IMR-90 (cell line): ENCODE measurements at places on chromosomes 4 and X. TPM values are rescaled to one million over a fixed set of nuclear protein-coding genes. Genes with fewer than 3 reads are reported as not detected.

MAGEA2B gene
- not detected in 2 replicates for total RNA-seq

PGAM4 gene
- total RNA-seq, result 0.72 TPM in 1 of 2 replicates, not detected in the other

MAGEA12 gene
- not detected in 2 replicates for total RNA-seq

C4orf50 gene
- total RNA-seq, result not detected in 2 replicates

CACNA1F gene
- not detected in 2 replicates for total RNA-seq

GLRB gene
- total RNA-seq, result 3.0 and 3.9 TPM in 2 replicates

VEGFD gene
- total RNA-seq, result under 0.01 and 0.18 TPM in 2 replicates

GAGE12J gene
- not detected in 2 replicates for total RNA-seq

GASK1B gene
- 4.1 and 6.7 TPM in 2 replicates for total RNA-seq

CPE gene
- total RNA-seq, result 3.6 and 4.4 TPM in 2 replicates

- DNase-seq, result peak; percentile 71
These were observed 49.4 kb downstream of the RTL9 start for GRCh38 chrX:110407910-110408545.

DNA sequence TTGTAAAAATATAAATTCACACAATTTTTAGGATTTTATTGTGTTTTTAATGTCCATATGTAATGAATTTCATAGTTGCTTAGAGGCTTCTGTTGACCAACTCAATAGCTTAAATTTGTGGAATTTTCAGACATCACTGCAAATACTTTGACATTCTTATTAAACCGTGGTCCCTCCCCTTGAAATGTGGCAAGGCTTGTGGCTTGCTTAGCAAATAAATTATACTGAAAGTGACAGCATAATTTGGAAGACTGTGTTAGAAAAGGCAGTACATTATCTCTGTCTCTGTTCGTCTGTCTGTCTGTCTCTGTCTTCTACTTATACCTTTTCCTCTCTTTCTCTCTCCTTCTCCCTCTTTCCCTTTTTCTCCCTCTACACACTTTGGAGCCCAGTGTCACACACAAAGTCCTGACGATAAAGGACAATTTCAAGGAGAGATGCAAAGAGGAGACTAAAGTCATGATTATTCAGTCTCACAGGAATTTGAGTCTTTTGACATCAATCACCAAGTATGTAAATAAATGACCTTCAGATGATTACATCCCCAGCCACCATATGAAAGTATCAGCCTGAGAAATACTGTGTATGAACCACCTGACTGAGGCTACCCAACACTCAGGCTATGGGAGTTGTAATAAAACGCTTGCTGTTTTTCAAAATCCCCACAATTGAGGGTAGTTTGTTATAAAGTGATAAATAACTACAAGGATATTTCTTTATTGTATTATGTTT, 21.0 kb upstream of the UGT2B7 start:
- DNase-seq, result peak; percentile 49

DNA sequence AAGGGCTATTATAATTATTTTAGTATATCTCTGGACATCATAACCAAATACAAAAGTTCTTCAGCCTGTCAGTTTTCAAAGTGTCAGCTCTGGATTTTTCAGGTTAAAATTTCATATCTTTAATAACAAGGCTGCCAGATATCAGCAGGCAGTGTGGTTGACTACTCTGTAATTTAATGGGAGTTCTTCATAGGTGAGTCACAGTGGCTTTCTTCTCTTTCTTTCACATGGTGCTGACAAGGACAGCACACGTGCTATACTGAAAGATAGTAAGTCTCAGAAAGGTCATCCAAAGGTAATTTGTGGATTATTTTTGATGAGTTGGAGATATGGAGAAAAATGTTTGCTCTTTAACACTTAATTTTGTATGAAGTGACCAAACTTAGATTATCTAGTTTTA, 43.2 kb downstream of the GALNT7 start:
- peak; percentile 78 for DNase-seq

DNA sequence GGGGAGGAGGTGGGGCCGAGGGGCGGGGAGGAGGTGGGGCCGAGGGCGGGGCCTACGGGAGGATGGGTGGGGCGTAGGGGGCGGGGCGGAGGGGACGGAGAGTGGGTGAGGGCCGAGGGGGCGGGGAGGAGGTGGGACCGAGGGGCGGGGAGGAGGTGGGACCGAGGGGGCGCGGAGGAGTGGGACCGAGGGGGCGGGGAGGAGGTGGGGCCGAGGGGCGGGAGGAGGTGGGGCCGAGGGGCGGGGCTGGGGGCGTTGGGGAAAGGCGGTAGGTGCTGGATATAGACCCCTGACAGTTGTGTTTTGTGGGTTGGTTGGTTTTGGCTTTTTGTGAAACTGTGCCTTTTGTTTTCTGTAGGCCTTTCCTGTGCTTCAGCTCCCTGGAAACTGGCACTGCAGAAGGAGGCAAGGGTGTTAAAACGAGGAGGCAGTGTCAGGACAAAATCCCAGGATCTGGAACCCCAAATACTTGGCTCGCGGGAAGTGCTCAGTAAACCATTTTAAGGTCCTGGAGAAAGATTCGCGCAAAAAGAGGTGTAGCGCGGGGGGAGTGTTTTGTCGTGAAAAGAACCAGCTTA, 580 bp upstream of the MMGT1 start:
- peak; percentile 52 for DNase-seq

DNA sequence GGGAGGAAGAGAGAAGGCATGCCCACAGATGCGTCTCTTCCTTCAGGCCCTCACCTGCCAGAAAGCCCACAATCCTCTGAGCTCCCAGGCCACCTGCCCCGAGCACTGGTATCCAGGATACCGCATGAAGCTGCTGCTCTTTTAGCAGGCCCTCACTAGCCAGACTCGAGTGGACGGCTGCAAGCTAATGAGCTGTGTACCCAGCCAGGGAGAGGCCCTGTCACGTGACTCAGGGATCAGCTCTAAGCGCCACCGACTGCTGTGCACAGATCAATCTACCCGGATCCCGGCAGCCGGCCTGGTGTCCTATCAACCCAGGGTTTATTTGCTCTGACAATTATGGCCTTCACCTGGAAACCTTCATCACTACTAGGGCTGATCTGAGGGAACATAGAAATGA, 39.0 kb downstream of the BCOR start:
- no peak for DNase-seq

- DNase-seq, result peak; percentile 21
These were observed 36.0 kb downstream of the BST1 start for GRCh38 chr4:15738877-15739276.

DNA sequence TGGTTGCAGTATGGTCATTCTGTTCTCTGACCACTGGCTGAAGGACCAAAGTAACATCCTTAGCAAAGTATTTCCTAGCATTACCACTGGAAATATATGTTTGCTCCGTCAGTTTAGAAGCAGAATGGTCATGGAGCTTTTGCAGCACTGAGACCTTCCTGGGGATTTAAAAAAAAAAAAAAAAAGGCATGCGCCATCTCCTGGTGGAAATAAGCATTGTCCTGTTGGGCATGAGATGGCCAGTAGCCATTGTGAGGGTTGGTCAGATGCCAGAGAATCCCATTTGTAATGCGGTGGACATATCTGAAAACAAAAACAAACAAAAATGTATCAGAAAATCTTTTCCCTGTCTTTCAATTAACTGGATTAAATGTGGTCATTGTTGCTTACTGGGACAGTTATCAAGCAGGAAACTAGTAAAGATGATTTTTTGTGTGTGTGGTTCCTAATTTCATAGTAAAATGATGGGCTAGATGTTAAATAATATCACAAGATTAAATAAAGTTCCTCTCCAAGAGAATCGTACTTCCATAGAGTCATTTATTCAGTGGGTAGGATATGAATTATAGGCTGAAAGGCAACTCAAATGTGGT, 139.6 kb downstream of the SOWAHB start:
- DNase-seq, result peak; percentile 81

DNA sequence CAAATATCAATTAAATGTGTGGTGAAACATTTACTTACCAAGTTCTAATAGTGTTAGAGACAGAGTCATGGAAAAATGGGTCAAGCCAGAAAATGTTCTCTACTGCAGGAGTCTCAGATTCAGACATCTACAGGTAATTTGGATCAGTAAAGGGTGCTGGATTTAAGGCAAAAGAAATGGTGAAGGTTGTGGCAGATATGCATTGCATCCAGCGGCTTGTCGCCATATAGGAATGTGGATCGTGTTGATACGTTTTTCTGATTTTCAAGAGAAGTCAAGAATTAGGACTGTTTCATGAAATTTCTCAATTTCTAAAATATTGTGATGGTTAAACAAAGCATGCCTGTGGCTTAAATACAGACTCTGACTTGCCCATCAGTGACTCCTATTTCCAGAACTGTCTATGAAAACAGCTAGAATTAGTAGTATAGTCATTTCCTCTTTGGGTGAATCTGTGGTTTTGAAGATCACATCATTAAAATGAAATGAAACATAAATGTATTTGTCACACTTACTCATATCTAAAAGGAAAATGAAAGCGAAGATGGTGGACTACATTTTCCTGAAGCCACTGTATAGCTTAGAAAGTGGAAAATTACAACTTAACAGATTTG, 110.1 kb upstream of the VEGFC start:
- peak; percentile 95 for DNase-seq

GRCh38 chrX:101677028-101677427, 17.4 kb upstream of the ARMCX2 start:
- DNase-seq, result no peak

- no peak for DNase-seq
These were observed 221.7 kb downstream of the CXXC4 start for GRCh38 chr4:104272966-104273365.

DNA sequence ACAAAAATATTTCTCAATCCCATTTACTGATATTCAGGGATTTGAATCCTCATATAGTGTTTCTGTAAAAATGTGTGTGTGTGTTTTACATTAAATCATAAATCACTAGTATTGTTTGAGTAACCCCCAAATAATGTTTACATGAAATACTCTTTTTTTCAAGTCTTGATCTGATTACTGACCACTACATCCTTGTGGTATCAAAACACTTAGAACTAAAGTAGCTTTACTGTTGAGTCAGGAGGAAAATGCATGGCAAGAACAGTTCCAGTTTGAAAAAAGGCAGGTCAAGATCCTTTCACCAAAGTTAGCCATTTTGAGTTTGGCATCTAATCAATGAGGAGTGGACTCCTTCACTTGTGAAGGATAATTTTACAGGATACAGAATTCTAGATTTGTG, 3.6 kb upstream of the WDR19 start:
- DNase-seq, result peak; percentile 47

DNA sequence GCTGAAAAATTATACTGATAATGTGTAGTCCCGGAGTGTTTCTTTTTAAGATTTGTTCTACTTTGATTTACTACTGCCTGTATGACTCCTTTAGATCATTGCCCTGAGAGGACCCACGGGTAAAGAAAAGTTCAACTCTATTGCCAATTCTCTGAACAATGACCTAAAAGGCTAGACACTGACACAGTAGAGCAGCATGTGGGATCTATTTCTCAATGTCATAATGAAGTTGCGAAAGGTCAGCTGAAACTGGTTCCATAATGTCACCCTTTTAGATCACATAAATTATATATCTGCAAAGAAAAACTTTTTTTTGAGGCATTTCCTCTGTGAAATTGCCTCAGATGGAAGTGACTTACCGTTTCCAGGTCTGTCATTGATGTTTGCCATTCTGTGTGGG, 67.4 kb downstream of the GLRB start:
- DNase-seq, result no peak
